ENCODE measurements at places on chromosomes 11 and 22. TPM values are rescaled to one million over a fixed set of nuclear protein-coding genes. Genes with fewer than 3 reads are reported as not detected.

DNA sequence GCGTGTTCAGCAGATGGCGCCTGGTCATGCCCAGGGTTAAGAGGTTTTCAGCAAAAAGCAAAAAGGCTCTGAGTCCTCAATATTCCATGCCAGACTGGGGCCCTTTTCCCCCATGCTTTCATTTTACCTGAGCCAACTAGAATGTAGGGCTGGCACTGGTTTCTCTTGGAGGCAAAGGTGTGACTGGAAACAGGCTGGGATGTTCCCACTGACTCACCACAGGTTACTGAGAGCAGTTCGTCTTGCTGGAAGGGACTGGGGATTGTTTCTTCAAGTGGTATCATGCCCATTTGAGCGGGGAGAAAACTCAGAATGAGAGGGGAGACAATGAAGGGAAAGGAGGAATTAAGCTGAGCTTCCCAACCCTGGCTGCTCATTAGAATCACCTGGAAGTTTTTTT, 243.9 kb downstream of the TENM4 start:
- no peak for DNase-seq
- no peaks in the 10 kb centered on the region for H3K36me3 ChIP-seq

Gene RBMXL2
- not detected for total RNA-seq

DNA sequence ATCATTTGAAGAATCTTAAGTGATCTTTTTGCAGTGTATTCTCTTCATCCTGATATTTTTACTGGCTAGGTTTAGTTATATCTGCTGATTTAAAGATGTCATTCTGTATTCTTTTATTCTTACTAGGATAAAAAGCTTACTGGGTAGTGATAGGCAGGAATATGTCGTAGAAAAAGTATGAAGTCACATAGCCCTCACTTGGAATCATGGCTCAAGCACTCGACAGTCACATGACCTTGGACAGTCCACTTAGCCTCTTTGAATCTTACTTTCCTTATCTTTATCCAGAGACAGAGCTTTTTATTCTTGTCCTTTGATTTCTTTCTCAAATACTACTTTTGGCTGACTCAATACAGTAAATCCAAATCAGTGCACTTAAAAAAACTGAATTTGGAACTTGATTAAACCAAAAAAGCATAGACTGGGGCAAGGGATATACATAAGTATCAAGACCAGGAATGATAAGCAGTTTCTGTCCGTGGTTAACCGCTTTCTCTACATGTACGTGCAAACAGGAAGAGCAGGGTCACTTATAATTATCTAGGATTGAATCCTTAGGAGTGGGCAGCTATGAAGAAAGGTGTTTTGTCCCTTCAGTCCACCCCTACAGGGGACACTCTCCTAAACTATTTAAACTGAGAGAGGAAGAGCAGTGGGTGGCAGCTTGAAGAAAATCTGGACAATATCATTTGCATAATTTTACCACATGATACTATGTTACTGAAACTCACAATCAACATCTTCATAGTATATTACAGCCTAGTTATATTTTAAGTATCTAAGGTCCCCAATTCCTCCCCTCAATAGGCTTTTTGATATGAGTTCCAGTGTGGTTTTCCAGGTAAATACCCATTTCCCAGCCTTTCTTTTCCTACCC, 8.0 kb downstream of the MMP7 start:
- H3K36me3 ChIP-seq, result no peaks in the 10 kb centered on the region
- H3K4me1 ChIP-seq, result no peaks in the 10 kb centered on the region
- peaks cover 14% of the 10 kb centered on the region for H3K27me3 ChIP-seq
- DNase-seq, result no peak
- H3K27ac ChIP-seq, result no peak overlapping the region
- H3K4me3 ChIP-seq, result no peak overlapping the region

GRCh38 chr11:34633990-34634693, 13.2 kb downstream of the EHF start:
- H3K4me1 ChIP-seq, result peaks cover 9% of the 10 kb centered on the region
- no peak for DNase-seq
- H3K27ac ChIP-seq, result no peak overlapping the region
- H3K36me3 ChIP-seq, result no peaks in the 10 kb centered on the region
- no peak overlapping the region for H3K4me3 ChIP-seq

- H3K36me3 ChIP-seq, result no peaks in the 10 kb centered on the region
- no peaks in the 10 kb centered on the region for H3K4me1 ChIP-seq
- H3K4me3 ChIP-seq, result no peak overlapping the region
- H3K27ac ChIP-seq, result no peak overlapping the region
- no peak for DNase-seq
- H3K27me3 ChIP-seq, result no peaks in the 10 kb centered on the region
Observed at GRCh38 chr22:32534252-32535235, 59.9 kb downstream of the FBXO7 start.

DNA sequence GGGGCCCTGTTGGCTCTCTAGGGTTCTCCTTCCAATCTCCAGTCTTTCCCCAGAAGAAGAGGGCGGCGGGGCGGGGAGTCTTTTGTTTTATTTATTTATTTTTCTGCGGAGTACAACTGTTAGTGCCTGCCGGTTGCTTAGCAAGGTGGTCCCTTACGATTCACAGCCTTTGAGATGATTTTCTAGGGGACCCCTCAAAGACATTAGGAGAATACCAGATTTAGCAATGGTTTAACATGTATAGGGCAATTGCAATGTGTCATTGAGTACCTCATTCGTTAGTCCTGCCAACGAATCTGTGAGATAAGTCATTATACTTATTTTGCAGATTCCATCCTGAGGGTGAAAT, 307 bp upstream of the MRPL16 start:
- H3K4me1 ChIP-seq, result peaks cover 14% of the 10 kb centered on the region
- peaks cover 20% of the 10 kb centered on the region for H3K36me3 ChIP-seq
- H3K27me3 ChIP-seq, result peaks cover 4% of the 10 kb centered on the region
- DNase-seq, result no peak

DNA sequence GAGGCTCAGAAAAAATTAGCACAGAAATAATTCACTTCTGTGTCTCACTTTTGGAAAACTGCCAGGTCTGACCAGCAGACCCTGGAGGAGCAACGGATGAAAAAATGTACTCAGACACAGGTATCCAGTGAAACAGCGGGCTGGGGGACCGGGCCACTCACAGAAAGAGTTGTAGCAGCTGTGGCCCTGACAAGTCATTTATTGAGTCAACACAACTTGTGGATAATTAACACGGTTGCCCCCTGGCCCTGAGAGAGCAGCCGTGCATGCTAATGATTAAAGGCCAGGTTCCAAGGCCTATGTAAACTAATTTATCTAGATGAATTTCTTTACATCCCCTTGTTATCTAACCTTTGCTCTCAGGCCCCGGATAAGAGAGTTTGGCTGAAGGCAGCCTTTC, 131.3 kb downstream of the AASDHPPT start:
- DNase-seq, result no peak
- no peak overlapping the region for H3K27ac ChIP-seq
- no peak overlapping the region for H3K4me3 ChIP-seq
- H3K4me1 ChIP-seq, result no peaks in the 10 kb centered on the region

Gene CREBZF
- total RNA-seq, result 57.0 TPM

GRCh38 chr11:122671400-122671891, 15.9 kb downstream of the UBASH3B start:
- H3K36me3 ChIP-seq, result peaks cover 9% of the 10 kb centered on the region
- H3K27me3 ChIP-seq, result no peaks in the 10 kb centered on the region
- H3K4me1 ChIP-seq, result peaks cover 70% of the 10 kb centered on the region
- no peak for DNase-seq

Gene SLC6A5
- total RNA-seq, result not detected

- no peaks in the 10 kb centered on the region for H3K4me1 ChIP-seq
- no peak for DNase-seq
- H3K36me3 ChIP-seq, result no peaks in the 10 kb centered on the region
- no peak overlapping the region for H3K27ac ChIP-seq
- H3K4me3 ChIP-seq, result no peak overlapping the region
Observed at GRCh38 chr11:11589437-11589836, 32.4 kb downstream of the GALNT18 start.

Measured in CD4-positive, CD25-positive, alpha-beta regulatory T cell (primary cell).